ENCODE measurements at places on chromosomes 3 and 15.

DNA sequence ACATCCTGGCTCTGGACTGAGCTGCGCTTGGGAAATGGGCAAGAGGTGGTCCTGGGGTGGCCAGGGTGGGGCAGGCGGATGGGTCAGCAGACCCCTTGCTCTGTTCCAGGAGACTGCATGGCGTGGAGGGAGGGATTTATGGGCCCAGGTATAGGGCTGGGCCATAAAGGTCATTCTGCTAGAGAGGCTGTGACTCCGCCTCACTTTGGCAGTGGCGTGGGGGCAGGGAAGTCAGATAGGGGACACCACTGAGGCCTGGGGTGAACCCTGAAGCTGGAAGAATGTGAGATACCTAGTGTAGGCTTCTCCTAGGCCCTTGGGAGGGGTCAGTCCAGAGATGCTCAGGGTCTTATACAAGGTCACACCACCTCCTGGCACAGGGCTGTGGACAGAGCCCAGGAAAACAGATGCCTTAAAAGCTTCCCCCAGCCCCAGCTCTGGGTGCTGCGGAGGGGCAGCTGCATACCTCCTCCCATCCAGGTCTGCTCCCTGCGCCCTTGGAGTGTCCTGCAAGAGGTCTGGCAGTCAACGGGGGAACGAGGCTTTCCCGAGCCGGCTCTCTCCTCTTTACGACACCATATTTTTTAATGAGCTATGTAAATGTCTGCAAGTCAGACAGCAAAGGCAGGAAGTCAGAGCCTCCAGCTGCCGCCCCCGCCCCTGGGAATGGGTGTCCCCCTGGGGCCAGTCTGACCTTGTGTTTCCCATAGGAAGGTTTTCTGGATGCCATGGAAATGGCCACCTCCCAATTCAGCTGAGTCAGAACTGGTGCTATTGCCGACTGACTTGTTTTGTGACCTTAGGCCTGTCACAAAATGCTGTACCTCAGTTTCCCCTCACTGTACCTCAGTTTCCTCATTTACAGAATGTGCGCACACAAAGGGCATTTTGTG is 26.3 kb downstream of the LINGO1 start:
- DNase-seq = no peak

DNA sequence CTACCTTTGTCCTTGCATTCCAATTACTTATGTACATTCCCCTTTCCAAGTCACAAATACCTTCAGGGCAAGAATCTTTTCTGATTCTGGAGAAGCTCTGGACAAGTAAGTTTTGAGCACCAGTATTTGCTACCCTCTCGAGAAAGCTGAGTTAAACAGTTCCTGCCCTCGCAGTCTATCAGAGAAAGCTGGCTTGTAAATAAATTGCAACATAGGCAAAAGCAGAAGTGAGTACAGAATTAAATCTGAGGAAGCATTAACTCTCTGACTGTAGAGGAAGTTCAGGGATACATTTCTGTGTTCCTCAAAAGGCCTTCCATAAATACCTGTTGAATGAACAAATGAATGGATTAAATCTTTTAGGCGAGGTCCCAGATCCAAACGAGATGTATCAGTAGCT is 1.2 kb downstream of the OSBPL11 start:
- DNase-seq = no peak

- no peak for DNase-seq
These were observed 19.1 kb upstream of the SEC13 start for GRCh38 chr3:10340046-10340445.

DNA sequence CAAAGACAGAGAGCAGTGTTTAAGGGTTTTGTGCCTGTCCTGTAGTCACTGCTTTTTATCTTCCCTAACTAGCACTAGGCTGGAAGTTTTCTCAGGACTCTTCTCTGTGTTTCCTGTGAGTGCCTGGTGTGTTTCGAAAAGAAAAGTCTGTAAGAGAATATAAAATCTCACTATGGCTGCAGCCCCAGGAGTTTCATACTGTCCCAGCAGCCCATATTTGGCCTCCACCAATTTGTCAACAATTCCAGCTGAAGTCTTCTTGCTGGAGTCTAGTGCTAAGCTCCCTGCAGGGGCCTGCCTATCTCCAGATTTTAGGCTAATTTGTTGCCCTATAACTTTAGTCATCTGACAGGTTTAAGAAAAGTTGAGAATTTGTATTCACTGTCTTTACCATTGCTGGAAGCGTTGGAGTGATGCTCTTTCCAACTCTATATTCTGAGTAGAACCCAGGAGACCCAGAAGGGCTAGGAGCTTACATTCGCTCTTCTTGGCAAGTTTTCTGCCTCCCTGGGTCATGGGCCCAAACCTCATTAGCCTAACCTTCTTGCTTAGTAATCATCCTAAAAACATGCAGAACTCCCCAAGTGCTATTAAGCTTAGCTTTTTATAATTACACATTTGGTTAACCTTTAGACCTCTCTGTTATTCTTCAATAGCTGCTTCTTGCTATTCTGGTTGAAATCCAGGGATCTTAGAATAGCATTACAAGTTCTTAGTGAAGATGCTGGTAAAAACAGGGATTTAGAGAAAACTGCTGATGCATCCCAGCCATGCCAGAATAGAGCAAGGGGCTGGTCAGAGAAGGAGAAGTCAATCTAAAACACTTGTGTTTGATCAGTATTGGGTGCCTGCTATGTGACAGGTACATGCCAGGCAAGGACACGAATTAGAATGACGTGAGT is 283.1 kb downstream of the NEK10 start:
- DNase-seq = no peak

DNA sequence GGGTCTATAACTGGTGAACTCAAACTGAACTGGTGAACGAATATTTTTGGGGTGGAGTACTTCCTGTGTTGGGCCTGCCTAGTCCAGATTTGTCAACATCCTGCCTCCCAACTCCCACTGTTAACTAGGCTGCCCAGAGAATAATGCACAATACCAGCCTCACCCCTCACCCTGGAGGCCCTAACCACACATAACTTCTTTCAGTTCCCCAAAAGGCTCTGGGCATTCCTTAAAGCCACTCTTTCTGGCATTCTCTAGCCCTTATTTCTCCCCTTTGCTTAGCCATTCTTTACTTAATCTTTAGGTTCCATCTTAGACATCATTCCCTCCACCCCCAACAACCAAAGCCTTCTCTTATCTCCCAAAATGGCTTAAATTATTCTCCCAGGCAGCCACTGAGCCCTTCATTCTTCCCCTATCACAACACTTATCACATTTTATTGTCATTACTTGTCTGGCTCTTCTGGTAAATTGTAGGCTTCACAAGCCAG is 9.1 kb upstream of the SEC11A start:
- no peak for DNase-seq

DNA sequence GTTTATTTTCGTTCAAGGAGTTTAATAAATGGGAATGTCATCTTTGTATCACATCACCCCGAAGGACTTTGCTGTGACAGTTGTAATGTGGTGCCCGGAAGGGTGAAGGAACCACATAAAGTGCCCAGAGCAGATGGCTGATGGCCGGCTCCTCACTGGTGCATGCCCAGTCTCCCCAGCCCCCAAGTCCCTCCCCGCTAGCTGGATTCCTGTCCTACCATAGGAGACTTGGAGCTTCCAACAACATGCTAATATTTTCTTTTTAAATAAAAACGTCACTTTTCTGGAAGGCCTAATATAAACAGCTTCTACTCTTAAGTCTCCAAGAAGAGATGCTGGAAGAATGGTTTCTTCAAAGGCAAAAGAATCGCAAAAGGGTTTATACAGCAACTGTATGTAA is 273.9 kb upstream of the LRTM1 start:
- no peak for DNase-seq

- no peak for DNase-seq
These were observed 25.5 kb upstream of the ESYT3 start for GRCh38 chr3:138408751-138409570.

DNA sequence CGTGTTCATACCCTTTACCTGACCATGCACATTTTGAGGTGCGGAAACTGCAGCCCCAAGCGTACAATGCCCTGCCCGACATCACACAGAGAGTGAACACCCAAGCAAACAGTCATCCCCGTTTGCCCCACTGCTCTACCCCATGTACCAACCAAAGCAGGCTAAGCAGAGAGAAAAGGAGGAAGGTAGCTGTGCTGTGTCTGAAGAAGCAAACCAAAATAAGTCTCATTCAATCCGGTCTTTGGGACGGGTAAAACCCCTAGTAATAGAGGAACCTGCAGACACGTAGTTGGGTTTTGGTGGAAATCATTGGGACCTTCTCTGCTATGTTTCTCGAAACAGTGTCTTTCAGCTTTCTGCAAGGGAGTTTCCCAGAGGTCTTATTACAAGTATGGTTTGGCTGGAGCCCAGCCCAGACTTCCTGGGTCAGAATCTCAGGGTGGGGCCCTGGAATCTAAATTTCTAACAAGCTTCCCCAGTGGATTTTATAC is 164.6 kb upstream of the HES1 start:
- DNase-seq = no peak

GRCh38 chr15:69624816-69625215 is 172.2 kb downstream of the RPLP1 start:
- DNase-seq = no peak

- DNase-seq = no peak
These were observed 3.2 kb downstream of the MAP2K1 start for GRCh38 chr15:66389859-66390381.

DNA sequence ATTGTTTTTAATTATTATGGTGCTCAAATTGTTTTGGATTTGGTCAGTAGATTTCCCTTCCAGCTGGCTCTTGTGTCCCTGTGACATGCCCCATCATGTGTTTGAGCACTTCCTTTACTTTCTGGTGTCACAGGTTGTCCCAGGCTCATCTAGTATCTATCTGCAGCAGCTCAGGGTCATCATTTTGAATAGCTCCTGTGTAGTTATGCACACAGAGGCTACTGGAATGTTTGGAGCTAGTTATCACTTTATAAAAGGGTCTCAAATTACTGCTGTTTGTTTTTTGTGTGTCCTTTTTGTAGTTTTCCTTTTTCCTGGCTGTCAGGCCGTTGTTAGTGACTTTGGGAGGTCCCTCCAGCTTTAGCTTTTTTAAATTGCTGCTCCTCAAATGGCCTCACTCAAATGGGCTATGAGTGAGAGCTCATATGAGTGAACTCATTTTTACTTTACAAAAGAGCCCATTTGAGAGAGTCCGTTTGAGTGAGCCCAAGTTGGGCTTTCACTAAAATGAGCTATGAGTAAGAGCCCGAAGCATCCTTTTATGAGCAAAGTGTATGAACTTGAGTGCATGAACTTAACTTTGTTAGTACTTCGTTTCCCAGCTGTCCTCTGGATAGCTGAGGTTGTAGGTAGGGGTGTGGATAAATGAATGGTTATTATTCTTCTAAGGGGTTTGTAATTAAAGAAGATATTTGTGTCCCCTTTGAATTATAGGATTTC is 43.8 kb downstream of the SQOR start:
- no peak for DNase-seq

- DNase-seq = no peak
These were observed 385.4 kb downstream of the MFSD1 start for GRCh38 chr3:159187232-159187631.

- DNase-seq = no peak
These were observed 1037.6 kb upstream of the NR2F2 start for GRCh38 chr15:95292785-95293450.

DNA sequence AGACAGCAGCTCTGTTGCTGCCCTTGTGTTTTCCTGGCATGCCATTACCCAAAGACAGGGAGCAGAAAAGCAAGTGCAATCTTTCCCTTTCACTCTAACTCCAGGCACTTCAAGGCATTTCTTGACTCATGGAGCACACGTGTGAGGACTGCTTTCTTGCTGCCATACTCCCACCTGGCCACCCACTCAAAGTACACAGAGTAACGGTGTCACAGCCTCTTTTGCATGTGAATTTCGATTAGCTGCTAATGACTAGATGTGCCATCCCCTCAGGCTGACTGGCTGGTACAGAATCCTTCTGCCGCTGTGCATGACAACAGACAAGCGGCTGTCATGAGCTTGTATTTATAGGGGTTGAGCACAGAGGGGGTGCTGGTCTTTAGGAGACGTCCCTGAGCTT is 380.6 kb downstream of the CTNNB1 start:
- no peak for DNase-seq

DNA sequence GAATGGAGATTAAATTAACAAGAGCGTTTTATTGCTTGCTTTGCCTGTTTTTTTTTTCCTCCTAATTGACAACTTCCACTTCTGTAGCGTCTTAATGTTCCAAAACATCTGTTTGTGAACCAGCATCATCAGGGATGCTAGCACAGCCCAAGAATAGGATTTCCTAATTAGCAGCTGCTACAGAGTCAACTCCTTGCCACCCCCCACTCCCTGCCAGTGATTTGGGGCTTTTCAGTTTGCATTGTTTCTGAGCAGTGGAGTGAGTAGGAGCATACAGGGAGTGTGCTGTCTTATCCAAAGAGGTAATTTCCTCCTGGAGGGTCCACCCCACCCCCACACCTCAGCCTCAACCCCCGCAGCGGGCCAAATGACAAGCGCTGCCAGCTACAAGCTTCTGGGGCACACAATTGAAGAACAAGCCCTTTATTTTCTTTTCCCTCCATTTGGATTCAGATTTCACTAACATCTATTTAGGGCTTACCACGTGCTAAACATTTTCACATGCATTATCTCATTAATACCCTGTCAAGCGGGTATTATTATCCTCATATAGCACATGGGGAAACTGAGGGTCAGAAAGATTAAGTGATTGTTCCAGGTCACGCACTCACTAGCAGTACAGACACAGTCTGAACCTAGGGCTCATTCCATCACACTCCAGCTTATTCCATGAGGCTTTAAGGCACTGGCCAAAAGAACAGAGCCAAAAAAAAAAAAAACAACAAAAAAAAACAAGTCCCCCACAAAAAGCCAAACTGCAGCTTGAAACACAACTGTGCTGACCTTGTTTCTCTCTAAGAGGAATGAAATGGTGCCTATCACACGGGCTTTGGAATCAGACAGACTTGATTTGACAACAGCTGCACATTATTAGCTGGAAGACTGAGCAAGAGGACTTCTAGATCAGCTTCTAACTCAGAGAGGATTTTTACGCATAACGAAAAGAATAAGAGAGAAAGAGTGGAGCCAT is 16.4 kb downstream of the HEG1 start:
- no peak for DNase-seq

- no peak for DNase-seq
These were observed 53.5 kb upstream of the LEKR1 start for GRCh38 chr3:156772588-156773206.

DNA sequence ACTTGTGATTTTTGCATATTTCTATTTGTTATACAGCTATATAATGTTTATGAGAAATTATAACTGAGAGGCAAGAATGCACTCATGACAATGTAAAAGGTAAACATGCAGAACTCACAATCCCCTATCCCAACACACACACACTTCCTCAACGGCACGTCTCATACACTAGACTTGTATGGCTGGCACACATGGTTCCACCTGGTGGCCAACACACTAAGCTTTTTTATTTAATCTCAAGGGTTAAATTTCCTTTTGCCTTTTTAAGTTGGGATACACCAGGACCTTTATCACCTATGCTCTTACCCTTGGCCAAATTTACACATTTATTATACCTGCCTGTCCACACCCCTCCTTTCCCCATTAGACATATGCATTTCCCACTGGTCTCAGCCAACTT is 88.6 kb upstream of the PSMD6 start:
- no peak for DNase-seq

GRCh38 chr15:59838900-59839299 is 149.8 kb upstream of the BNIP2 start:
- DNase-seq = peak; percentile 27

GRCh38 chr3:46895204-46895660 is 17.7 kb downstream of the PTH1R start:
- DNase-seq = no peak
